ENCODE measurements at places on chromosomes 13 and 19. TPM values are rescaled to one million over a fixed set of nuclear protein-coding genes. Genes with fewer than 3 reads are reported as not detected.
A peak's percentile ranks its signal among the peaks of the same experiment; 100 is the strongest.

DNA sequence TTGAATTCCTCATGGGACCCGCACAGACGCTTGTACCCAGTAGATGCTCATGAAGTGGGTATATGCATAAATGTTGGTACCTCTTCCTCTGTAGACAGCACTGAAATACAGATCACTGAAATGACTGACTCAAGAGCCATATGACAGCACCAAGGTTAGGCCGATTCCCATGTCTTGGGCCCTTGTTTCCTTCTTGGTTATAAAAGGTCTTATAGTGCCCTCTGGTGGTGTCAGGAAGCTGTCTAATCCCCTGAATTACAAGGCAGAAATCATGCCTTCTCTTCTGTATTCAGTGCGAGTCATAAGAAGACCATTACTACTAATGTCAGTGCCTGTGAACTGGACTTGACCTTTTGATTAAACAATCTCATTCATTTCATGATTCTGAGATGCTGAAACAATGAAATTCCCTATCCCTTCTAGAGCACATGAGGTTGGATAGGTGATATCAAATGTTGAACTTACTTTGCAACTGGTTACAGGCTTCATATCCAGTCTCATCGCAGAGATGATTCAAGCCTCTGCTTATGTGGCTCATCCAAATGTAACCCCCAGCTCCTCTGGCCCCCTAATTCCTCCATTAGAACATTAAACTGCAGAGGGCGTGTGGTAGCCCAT lies 59.7 kb downstream of the SPATA13 start:
- DNase-seq: peak; percentile 78

GRCh38 chr19:38047641-38048040 lies 140.6 kb downstream of the SIPA1L3 start:
- no peak for DNase-seq

DNA sequence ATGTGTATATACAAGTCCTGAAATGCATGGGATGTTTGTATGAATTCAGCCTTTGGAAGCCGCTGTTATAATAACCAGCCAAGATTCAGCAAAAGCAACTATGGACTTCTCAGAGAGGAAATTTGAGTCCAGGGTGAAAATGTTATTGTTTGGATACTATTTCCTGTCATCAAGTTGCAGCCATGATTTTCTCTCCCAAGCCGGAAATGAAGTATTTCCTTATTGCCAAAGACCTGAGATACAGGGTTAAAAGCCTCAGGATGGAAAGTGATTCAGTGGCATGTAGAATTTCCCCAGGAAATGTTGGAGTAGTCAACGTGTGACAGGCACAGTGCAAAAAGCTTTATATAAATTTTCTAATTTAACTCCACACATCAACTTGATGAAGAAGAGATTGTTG lies 133.9 kb downstream of the IRS2 start:
- DNase-seq: no peak

Gene PEX11G
- total RNA-seq: 6.6 TPM

Gene ZNF626
- total RNA-seq: 2.8 TPM

Data from colonic mucosa (tissue), 4 donors.